ENCODE measurements at places on chromosomes 3 and 15.

DNA sequence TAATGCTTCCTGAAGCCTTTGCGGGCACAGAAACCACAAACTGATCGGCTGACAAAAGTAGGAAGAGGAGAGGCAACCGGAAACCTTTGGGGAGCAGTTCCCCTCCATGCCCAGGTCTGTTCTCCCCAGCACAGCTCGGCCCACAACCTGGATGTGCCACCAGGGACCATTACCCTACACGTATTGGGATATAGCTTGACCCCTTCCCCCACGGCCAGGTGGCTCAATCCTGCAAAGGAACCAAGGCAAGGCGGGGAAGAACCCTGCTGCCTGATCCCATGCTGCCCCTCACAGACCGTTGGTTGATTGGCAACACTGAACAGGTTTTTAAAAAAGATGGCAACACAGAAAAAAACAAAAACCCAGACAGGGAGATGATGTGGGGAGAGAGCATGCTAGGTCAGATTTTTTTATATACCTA lies 19.7 kb upstream of the TCAIM start:
- DNase-seq, result peak; percentile 50

DNA sequence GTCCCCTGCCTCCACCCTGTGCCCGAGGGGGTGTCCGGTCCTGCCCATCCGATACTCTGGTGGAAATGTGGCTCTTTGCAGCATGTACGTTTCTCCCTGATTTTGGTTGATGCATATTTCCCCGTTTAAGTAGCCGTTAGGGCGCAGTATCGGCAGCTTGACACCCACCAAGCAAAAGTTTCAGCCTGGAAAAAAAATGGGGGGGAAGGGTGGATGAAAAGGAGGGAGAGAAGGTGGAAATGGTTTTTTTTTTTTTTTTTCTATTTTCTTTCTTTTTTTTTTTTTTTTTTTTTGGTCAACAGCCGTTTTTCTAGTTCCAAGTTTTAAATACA lies 1.3 kb downstream of the RAP2B start:
- no peak for DNase-seq

- no peak for DNase-seq
Measured at GRCh38 chr3:53100818-53101466, 29.3 kb downstream of the RFT1 start.

DNA sequence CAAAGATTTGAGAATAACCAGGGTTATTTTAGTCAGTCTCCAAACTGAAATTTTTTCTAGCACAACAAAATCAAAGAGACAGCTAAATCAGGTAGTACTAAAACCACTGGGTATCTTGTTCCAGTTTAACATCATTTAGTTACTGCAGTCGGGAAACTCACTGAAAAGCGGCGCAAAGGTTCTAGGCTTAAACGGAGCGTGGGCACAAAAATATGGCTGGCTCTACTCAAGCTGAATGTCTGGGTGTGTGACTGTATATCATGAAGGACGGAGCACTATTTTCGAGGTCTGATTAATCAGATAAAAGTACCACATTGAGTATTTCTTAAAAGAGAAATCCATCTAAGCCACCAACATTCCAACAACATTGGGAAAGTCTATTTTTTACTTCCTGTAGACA lies 152.1 kb downstream of the TBL1XR1 start:
- no peak for DNase-seq

- no peak for DNase-seq
Measured at GRCh38 chr15:58249646-58250312, 111.6 kb downstream of the AQP9 start.
